ENCODE measurements at places on chromosomes 1 and 21.

DNA sequence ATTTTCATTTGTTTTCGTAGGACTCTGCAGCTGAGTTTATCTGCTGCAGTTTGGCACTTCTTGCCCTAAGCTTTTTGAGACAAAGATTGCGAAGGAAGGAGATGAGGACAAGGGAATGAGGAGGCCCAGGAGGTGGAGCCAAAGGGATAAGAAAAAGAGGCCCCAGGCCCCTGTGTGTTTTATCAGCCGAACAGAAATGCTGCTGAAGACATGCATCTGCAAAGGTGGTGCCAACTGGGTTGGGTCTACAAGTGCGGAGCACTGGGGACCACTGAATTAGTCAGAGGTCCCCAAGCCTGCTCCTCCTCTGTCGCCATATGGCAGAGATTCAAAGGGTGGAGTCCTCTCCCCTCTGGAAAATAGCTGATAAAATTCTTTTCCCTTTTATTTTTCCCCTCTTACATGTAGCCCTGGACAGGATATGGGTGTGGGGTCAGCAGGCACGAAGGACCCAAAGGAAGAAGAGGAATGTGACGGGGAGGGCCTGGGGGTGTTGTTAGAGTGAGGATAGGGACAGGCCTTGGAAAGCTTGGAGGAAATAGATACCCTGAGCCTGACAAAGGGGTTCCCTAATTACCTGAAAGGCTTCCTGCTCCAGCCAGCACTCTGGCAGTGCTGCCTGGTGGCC, 2.7 kb downstream of the CD34 start:
- no peak for DNase-seq

DNA sequence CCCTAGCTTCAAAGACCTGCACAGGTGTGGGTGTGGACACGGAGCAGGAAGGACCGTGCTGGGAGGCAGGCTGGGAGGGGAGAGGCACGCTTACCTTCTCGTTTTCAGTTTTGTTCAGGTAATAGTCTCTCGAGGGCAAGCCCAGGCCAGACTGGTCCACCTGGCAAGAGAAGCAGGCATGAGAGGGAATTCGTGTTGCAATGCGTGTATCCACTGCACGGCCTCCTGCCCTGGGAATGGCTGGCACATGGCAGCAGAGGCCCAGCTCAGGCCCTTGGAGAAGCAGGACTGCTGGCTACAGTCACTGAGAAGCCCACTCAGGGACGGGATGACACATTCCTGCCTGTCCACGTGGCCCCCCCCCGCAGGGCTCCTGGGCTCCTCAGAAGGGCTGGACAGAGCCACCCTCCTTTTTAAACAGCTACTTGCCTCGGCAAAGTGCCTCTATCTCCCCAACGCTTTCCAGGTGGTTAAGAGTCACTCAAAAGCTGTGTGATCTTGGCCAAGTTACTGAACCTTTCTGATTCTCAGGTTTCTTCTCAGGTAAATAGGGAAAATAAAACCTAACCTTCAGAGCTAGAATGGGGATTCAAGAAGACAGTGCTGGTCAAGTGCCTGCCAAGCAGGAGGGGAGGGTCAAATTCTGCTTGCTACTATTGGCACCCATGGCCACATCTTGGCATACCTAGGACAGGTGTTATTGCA, 32.7 kb downstream of the ECE1 start:
- DNase-seq: no peak

- no peak for DNase-seq
Observed at GRCh38 chr1:165375623-165376022, 19.1 kb upstream of the LMX1A start.

DNA sequence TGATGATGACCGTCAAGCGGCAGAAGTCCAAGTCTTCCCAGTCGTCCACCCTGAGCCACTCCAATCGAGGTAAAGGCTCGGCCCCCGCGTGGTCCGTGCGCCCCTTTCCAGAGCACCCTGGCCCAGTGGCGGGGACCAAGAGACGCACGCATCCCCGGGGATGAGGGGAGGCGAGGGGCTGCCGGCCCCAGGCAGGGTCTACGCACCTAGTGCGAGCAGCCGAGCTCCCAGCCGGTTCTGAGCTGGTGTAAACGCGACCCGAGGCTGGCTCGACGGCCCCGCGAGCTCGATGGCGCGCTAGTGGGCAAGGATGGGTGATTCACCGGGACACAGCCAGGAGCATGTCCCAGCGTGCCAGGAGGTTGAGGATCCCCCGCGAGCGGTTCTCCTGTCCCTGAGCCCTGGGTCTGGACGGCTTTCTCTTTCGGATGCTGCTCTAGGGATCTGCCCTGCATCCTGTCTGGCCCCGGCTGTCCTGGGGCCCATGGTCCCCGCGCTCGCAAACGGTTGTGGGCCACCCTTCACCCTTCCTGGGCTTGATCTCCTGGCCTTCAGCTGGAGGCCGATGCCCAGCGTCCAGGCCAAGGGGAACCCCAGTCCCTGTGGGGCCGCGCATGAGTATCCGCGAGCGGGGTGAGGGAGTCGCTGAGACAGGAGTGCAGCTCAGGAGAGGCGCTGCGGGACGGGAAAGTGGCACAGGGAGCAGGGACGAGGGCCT, 689 bp downstream of the PKP1 start:
- DNase-seq: no peak

GRCh38 chr1:230255991-230256390, 170.1 kb downstream of the PGBD5 start:
- no peak for DNase-seq

- no peak for DNase-seq
Observed at GRCh38 chr1:11703357-11704193, 12.1 kb downstream of the DRAXIN start.

Measured in SIG-M5 (cell line).